ENCODE measurements at places on chromosomes 3 and 15. TPM values are rescaled to one million over a fixed set of nuclear protein-coding genes. Genes with fewer than 3 reads are reported as not detected.

DNA sequence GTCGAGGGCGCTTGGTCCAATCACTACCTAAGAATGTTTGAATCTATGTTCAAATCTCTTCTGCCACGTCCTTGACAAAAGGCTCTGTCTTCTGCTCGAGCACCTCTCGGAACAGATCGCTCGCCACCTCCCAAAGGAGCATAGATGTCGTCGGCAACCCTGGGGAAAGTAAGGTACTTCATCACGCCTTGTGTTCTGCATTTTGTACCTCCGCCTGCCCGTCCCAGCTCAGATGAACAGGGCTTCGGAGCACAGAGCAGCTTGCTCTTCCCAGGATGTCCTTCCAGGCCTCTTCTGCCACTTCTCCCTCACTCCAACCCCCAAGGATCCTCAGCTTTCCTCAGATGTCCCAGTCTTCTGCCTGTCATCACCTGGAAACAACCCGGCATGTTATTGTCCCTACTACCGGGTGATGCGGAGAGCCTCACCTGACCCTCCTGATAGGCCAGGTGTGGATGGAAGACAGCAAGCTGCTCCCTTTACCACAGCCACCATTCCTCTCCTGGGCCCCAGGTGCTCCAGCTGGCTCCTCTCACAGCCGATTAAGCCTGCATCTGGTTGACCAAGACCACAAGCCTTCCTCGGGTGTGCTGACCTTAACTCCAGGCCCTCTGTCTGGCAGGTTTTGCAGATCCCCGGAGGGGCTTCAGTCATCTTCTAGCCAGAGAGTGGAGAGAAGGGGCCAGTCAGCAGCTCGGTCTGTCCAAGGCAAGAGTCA is 270.5 kb downstream of the FAM43A start:
- DNase-seq: no peak
- peaks cover 14% of the 10 kb centered on the region for H3K4me1 ChIP-seq
- H3K27me3 ChIP-seq: no peaks in the 10 kb centered on the region
- no peak overlapping the region for H3K27ac ChIP-seq
- no peak overlapping the region for H3K4me3 ChIP-seq

- H3K27ac ChIP-seq: no peak overlapping the region
- H3K36me3 ChIP-seq: no peaks in the 10 kb centered on the region
- DNase-seq: no peak
- peaks cover 14% of the 10 kb centered on the region for H3K4me1 ChIP-seq
Measured at GRCh38 chr3:50453907-50454306, 49.5 kb downstream of the CACNA2D2 start.

DNA sequence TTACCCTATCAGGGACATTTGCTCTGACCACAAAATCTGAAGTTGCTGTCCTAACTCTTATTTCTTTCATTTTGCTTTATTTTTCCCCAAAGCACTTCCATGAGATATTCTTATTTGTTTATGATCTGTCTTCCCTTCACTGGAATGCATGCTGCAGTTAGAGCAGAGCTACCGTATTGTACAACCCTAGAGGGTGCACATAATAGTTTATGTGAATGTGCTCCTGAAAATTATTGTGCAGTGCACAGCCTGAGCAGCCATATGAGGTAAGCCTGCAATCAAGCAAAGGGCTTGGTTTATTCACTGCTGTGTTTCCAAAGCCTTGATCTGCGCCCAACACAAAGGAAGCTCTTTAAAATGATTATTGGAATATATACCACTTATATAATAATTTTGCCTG is 120.3 kb upstream of the CADPS start:
- no peaks in the 10 kb centered on the region for H3K36me3 ChIP-seq
- DNase-seq: no peak
- H3K4me3 ChIP-seq: no peak overlapping the region
- H3K27me3 ChIP-seq: no peaks in the 10 kb centered on the region
- no peaks in the 10 kb centered on the region for H3K4me1 ChIP-seq

GRCh38 chr15:39593656-39594445 is 13.0 kb downstream of the THBS1 start:
- peaks cover 65% of the 10 kb centered on the region for H3K4me1 ChIP-seq
- no peak overlapping the region for H3K27ac ChIP-seq
- no peaks in the 10 kb centered on the region for H3K27me3 ChIP-seq

The MESP2 gene
- total RNA-seq: not detected

The TUSC7 gene
- not detected for total RNA-seq

DNA sequence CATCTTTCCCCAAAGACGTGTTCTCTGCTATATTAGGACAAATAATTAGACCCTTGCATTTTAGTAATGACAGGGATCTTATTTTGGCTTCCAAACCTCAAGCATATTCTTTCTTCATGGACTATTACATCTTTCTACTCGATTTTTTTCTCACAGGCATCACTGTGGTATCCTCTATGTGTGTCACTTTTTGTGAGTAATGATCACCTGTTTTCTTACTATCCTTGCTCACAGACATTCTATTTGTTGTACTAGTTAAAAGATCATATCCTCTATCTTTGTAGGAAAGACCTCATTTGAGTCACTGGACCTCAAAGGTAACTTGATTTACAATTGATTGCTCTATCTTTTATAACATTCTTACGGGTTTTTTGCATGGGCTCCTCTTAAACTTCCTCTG is 6.8 kb downstream of the C3orf80 start:
- H3K4me1 ChIP-seq: no peaks in the 10 kb centered on the region
- no peaks in the 10 kb centered on the region for H3K36me3 ChIP-seq
- DNase-seq: no peak

The ZNF80 gene
- total RNA-seq: not detected

The DLEC1 gene
- total RNA-seq: 3.7 TPM

GRCh38 chr3:58495101-58495500 is 3.2 kb downstream of the KCTD6 start:
- H3K4me1 ChIP-seq: peaks cover 83% of the 10 kb centered on the region
- H3K27ac ChIP-seq: no peak overlapping the region
- no peaks in the 10 kb centered on the region for H3K27me3 ChIP-seq
- DNase-seq: no peak
- H3K4me3 ChIP-seq: no peak overlapping the region

The SNRPN gene
- total RNA-seq: 81.3 TPM

- no peak overlapping the region for H3K4me3 ChIP-seq
- H3K36me3 ChIP-seq: no peaks in the 10 kb centered on the region
- H3K4me1 ChIP-seq: no peaks in the 10 kb centered on the region
- no peak for DNase-seq
- no peak overlapping the region for H3K27ac ChIP-seq
Measured at GRCh38 chr15:25950014-25950413, 86.9 kb upstream of the ATP10A start.

DNA sequence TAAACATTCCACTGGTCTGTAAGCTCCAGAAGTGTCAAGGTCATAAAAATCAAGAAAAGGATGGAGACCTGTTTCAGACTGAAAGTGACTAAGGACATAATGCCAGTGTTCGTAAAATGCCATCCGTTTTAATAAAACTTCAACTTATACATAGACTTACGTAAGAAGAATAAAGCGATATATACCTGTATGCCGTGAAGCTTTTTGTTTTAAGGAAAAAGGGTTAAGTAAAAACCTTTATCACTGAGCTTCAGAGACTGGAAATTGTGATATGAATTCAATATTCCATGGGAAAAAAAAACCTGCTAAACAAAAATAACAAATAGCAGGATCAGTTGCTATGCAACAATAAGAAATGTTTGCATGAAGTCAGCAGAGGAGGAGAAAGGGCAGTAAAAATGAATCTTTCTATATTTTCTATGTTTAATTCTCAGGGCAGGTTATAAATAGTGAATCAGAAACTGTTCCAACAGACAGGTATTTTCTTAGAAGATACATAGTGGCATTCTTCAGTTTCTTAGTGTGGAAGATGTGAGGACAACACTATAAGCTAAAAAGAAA is 42.5 kb downstream of the CHSY1 start:
- DNase-seq: no peak
- H3K27me3 ChIP-seq: no peaks in the 10 kb centered on the region
- H3K36me3 ChIP-seq: no peaks in the 10 kb centered on the region
- H3K27ac ChIP-seq: no peak overlapping the region

The ARL6 gene
- 15.3 TPM for total RNA-seq

DNA sequence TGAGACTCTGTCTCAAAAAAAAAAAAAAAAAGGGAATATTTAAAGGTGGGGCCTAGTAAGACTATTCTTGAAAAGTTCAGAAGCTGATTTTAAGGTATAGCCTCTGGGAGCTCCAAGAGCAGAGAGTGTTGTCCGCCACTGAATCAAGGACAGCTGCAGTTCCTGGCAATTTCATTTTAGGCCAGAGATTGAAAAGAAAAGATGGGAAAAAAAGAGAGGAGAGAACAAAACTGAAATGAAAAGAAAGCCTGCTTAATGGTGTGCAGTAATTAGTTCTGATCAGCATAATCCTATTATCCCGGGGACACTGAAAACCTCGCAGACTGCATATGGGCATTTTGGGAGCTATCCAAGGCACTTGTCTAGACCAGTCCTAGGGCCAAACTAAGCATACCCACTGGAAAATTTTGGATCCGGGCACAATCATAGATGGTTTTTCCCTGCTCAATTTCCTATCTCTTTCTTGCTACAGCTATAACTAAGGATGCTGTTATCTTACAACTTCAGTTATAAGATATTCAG is 43.2 kb downstream of the EHHADH start:
- no peaks in the 10 kb centered on the region for H3K4me1 ChIP-seq
- no peak overlapping the region for H3K4me3 ChIP-seq
- no peaks in the 10 kb centered on the region for H3K36me3 ChIP-seq
- DNase-seq: no peak
- H3K27me3 ChIP-seq: no peaks in the 10 kb centered on the region

DNA sequence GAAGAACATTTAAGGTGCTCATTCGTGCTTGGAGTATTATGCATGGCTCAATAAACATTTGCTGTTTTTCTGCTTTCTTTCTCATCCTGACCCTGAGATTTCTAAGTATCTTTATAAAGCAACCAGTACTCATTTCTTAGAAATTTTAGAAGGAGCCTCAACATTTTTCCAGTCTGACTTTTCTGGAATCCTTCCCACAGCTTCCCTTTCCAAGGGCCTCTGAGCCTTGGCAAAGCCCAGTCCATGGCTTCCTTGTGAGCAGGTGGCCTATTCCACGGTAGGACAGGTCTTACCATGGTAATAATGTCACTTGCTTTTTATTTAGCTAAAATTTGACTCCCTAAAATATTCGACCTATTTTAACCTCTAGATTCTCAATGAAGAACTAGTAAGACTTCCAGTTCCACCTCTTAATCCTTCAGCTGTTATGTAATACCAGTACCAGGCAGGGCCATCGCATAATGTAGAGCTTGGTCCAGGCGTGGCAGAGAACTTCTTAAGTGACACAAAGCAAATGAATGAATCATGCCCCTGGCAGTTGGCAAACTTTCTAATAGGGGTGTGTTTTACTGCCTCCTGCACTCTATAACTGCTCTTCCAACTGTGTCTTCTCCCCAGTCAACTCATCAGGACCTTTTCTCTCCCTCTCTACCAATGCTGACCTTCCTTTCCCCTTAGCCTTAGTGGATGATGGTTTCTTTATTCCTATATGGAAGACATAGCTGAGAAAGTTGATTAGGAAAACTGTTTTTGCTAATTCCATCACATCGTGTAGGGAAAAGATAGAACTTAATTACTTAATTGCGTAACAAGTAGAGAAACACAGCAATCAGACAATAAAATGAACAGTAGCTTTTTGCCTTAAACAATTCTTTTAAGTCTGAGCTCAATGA is 894 bp upstream of the TM4SF4 start:
- peaks cover 7% of the 10 kb centered on the region for H3K4me1 ChIP-seq
- DNase-seq: no peak
- peak overlapping the region; percentile 21 for H3K27ac ChIP-seq
- H3K4me3 ChIP-seq: no peak overlapping the region

The CSPG4 gene
- 101 TPM for total RNA-seq

DNA sequence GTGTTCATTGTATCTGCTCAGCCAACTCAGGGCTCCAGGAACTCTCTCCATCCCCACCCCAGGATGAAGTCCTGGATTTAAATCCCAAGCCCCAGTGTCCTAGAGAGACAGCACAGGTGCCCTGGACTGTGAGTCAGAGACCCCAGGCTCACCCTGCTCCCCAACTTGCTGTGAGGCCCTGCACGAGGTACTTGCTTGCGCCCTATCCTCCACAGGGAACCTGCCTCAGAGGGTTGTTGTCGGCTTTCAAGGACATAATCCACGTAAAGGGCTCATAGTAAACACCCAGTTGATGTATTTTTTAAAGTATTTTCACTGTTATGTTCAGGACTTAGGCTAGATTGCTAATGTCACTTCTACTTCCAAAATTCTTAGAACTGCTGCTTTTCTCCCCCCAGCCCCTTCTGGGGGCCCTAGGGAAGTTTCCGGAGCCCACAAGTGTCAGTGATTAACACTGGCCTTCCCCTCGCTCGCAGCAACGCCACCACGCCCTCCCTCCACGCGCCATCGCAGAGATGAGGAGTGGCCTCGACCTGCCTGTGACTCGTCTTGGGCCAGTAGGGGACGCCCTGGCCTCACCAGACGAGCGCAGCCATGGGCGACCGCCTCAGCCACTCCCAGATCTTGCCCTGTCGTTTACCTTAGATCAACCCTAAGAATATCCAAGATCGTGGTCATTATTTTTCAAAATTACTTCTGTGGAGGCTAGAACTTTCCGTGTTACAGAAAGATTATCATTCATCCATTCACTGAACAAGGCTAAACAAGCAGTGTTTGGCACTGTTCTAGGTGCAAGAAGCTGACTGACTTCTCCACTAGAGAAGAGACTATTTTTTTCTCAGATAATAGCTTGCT is 6.0 kb upstream of the SRP14 start:
- H3K36me3 ChIP-seq: no peaks in the 10 kb centered on the region
- peak; percentile 80 for DNase-seq
- peak overlapping the region; percentile 33 for H3K4me3 ChIP-seq
- H3K27me3 ChIP-seq: no peaks in the 10 kb centered on the region
- peak overlapping the region; percentile 68 for H3K27ac ChIP-seq

- DNase-seq: no peak
- no peak overlapping the region for H3K4me3 ChIP-seq
- H3K27me3 ChIP-seq: no peaks in the 10 kb centered on the region
- H3K36me3 ChIP-seq: no peaks in the 10 kb centered on the region
- H3K4me1 ChIP-seq: no peaks in the 10 kb centered on the region
Measured at GRCh38 chr3:57816471-57817095, 60.5 kb downstream of the SLMAP start.

The TMEM202 gene
- not detected for total RNA-seq

DNA sequence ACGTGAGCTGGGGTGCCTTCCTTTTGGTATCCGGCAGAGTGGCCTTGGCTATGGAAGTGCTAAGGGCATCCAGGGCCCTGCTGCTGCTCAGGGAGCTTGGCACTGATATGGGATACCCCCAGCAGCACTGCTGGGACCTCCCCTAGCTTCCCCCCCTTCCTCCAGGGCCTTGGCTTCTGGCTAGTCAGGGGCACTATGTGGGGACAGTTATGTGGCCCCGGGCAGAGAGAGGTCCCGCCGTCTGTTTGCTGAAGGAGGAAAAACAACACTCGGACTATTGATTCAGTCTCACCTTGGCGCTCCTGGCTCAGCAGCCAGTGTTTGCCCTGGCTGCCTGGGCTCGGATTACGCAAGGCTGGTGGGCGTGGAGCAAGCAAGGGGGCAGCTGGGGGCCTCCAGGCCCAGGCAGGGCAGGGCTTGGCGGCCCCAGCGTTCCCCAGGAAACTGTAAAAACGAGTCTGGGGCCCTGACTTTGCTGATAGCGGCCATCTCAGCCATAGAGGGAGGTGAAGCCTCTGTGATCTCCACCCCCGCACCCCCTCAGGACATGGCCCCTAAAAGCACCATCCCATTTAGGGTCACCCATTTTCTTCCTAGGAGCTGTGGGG is 5.7 kb downstream of the FURIN start:
- no peaks in the 10 kb centered on the region for H3K36me3 ChIP-seq
- no peaks in the 10 kb centered on the region for H3K27me3 ChIP-seq
- peaks cover 50% of the 10 kb centered on the region for H3K4me1 ChIP-seq
- DNase-seq: no peak
- H3K4me3 ChIP-seq: peak overlapping the region; percentile 74
- H3K27ac ChIP-seq: peak overlapping the region; percentile 94

Measured in tibial nerve (tissue), 4 donors.